Kasumi-1 (cell line): ENCODE measurements at places on chromosomes 1 and 21.

GRCh38 chr1:55775007-55775406 is 559.8 kb upstream of the USP24 start:
- DNase-seq: no peak

- DNase-seq: no peak
Observed at GRCh38 chr1:233439721-233440120, 112.2 kb downstream of the MAP3K21 start.

DNA sequence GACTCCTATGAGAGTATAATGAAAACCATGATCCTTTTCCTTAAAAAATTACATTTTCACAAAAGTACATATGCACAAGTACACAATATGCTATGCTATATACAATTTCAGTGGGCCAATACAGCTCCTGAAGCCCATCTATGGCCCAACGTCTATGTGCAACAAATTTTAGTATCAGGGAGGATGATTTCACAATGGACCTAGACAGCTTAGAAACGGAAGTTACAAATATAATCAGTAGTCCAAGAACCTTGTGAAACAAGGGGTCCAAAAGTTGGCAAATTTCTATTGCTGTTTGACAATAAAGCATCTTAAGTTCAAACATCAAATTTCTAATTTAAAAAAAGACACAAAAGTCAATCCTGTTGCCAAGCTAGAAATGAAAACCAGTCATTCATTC is 87.0 kb downstream of the DPYD start:
- DNase-seq: no peak

- no peak for DNase-seq
Observed at GRCh38 chr1:226094451-226094850, 31.9 kb downstream of the H3-3A start.

GRCh38 chr1:9250411-9251381 is 16.1 kb downstream of the H6PD start:
- no peak for DNase-seq

- no peak for DNase-seq
Observed at GRCh38 chr1:46064708-46065107, 67.7 kb downstream of the PIK3R3 start.

GRCh38 chr1:95179205-95179986 is 54.6 kb upstream of the RWDD3 start:
- no peak for DNase-seq

DNA sequence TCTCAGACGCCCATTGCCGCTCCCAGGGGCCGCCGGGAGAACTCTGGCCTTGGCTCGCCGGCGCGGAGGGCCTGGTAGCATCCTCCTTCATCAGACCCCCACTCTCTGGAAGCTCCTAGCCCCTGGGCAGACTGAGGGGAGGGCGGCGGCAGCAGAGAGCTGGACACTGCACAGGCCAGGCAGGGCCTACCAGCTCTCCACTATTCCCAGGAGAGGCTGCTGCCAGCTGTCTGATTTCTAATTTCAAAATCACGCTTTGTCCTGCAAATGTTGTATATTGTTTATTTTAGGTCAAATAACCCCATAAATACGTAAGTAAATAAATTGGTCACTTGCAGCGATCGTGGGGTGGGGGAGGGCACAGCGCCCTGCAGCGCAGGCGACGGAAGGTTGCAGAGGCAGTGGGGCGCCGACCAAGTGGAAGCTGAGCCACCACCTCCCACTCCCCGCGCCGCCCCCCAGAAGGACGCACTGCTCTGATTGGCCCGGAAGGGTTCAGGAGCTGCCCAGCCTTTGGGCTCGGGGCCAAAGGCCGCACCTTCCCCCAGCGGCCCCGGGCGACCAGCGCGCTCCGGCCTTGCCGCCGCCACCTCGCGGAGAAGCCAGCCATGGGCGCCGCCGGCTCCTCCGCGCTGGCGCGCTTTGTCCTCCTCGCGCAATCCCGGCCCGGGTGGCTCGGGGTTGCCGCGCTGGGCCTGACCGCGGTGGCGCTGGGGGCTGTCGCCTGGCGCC is at the start of gene MTARC1:
MTARC1 (plus strand) TSS at position 577 of the 732 bp plus-strand sequence; CDS start at position 609, 32 bp downstream.
- peak; percentile 18 for DNase-seq
